ENCODE measurements at places on chromosomes 1 and 21.

DNA sequence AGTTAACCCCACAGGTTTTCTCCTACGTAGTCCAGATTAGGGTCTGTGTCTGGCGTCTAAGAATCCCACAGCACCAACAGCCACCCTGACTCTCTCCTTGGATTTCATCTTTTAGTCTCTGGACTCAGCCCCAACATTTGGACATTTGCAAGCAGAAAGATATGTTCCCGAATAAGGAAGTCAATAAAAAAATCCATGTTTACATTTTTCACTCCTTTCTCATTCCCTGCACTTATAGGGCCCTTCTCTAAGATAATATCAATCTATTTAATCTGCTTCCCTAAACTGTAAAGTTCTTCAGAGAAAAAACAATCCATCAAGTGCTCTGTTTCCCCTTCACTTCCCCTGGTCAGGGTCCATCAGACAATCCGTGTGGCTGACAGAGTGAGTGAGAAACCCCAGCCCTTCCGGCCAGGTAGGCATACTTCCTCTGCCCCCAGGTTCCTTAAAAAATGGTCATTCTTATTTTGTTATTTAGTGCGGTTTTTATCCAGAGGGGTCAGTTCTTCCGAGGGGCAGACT is 105.9 kb upstream of the CDC42BPA start:
- no peak for DNase-seq
- no peak overlapping the region for H3K27ac ChIP-seq
- H3K4me1 ChIP-seq = peaks cover 9% of the 10 kb centered on the region
- H3K27me3 ChIP-seq = no peaks in the 10 kb centered on the region
- no peak overlapping the region for H3K4me3 ChIP-seq
- 0 out of 2 replicates have a peak, but pooled peaks cover 3% of the 10 kb centered on the region for H3K36me3 ChIP-seq

DNA sequence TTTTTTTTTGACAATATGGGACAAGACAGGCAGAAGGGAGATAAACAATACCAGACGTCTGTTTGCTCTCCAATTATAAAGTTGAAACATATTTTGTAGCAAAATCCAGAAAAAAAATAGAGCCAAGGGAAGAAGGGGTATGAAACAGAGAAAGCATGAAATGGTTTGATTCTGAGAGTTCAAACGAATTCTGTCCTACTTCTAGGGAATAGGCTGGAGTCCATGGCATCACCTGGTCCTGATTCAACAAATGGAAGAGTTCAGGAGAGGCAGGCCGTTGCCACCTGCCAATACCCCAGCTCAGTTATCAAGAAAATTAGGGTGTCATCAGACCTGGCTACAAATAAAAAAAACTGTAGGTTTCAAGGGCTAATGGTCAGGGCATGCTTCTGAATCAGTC is 71.8 kb downstream of the CLSTN1 start:
- H3K27ac ChIP-seq = no peak overlapping the region
- H3K36me3 ChIP-seq = peaks cover 54% of the 10 kb centered on the region
- no peak overlapping the region for H3K4me3 ChIP-seq
- H3K27me3 ChIP-seq = no peaks in the 10 kb centered on the region
- peaks cover 19% of the 10 kb centered on the region for H3K4me1 ChIP-seq

DNA sequence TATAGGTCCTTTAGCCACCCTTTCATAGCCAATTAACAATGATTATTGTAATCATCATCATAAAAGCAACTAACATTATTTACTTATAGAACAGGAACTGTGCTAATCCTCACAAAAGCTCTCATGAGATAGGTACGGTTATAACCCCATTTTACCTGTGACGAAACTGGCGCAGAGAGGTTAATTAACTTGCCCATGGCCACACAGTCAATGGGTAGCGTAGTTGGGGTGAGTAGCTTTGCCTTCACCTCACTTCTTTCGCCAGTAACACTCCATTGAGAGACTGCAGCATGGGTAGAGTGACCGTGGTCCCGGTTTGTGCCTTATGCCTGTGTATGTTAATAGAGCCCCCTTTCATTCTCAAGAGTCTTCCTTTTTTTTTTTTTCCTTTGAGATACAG is 10.3 kb downstream of the NIPAL3 start:
- no peak overlapping the region for H3K27ac ChIP-seq
- H3K4me1 ChIP-seq = peaks cover 31% of the 10 kb centered on the region
- DNase-seq = no peak
- H3K27me3 ChIP-seq = no peaks in the 10 kb centered on the region
- no peak overlapping the region for H3K4me3 ChIP-seq

DNA sequence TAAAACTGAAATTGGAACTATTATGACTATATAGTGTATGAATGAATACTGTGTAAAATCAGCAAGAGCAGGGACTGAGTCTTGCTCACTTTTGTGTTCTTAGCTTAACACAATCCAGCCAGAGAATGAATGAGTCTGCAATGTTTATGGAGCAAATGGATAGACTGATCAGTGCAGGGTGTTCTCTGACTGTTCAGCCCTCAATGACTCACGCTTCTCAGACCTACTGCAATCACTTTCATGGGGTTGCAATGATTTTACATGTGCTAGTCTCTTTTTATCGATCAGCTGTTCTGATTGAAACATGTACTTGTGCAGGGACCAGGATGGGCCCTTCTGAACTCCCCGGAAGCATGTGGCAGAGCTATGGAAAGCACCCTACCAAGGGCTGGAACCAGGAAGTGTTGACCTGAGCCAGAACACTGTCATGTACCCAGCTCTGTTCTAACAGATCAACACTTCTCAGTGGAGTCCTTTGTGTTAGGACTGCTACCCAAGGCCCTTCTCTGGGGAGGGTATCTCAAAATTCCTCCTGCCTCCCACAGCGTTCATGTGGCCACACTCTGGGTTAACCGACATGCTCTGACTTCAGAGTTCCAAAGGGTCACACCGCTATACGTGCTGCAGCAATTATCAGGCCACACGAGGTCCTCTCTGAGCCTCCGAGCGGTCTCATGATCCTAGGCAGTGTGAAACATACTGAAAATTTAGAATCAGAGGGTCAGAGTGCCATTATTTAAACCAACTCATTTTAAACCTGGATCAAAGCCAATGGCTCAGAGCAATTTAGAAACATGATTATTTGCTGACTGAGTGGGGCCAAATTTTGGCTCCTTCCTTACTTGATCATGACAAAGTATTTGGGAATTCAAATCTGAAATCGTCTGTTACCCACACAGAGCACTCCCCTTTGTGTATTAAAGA is 35.2 kb downstream of the GRIK1 start:
- H3K4me1 ChIP-seq = no peaks in the 10 kb centered on the region
- no peaks in the 10 kb centered on the region for H3K27me3 ChIP-seq
- no peak for DNase-seq
- no peak overlapping the region for H3K27ac ChIP-seq
- H3K4me3 ChIP-seq = no peak overlapping the region
- H3K36me3 ChIP-seq = peaks cover 5% of the 10 kb centered on the region

DNA sequence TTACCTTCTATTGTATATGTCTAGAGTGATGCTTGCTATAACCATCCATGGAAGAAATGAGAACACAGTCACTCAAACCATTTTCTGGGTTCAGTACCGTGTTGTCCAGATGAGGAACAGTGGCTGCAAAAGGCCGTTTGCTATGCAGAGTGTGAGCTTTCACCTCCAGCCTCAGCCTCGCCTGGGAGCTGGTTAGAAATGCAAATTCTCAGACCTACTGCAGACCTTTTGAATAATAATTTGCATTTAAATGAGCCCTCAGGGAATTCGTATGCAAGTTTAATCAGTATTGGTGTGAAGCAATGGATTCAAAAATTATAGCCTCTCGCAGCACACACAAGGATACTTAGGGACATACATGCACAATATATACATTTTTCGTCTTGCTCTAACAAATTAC is 24.1 kb downstream of the KCNJ15 start:
- DNase-seq = no peak
- H3K4me1 ChIP-seq = no peaks in the 10 kb centered on the region
- peaks cover 4% of the 10 kb centered on the region for H3K27me3 ChIP-seq
- no peaks in the 10 kb centered on the region for H3K36me3 ChIP-seq
- no peak overlapping the region for H3K27ac ChIP-seq

- no peak overlapping the region for H3K27ac ChIP-seq
- DNase-seq = no peak
- H3K4me1 ChIP-seq = peaks cover 37% of the 10 kb centered on the region
- no peaks in the 10 kb centered on the region for H3K36me3 ChIP-seq
Measured at GRCh38 chr1:201618905-201619304, 80.0 kb downstream of the NAV1 start.
